ENCODE measurements at places on chromosomes 1 and 21. TPM values are rescaled to one million over a fixed set of nuclear protein-coding genes. Genes with fewer than 3 reads are reported as not detected.

DNA sequence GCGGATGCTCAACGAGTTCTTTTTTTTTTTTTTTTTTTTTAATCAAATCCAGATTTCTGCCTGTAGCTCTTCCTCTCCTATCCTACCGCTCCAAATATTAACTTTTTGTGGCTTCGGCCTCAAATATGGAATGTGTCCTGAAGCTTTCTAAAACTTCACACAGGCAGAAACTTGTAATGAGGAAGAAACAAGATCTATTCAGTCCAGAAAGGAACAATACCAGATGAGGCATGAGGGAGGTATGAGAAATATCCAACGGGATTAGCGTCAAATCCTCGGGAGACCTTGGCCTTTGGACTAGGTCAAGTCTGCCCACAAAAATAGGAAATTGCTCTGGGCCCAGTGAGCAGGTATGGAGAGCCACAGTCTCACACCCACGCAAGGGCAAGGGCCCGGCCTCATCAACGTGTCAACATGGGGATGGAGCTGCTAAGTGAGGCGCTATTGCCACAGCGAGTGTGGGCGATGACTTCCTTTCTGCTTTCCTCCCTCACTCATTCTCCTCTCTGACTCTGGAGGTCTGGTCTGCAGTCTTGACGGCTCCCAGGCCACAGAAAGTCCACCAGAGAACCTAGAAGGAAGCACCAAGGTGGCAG lies 66.6 kb downstream of the BCAR3 start:
- DNase-seq, result no peak

The VANGL1 gene
- 5.9 TPM for polyA plus RNA-seq

The CFHR3 gene
- polyA plus RNA-seq, result 2.5 TPM

The TMPRSS3 gene
- polyA plus RNA-seq, result not detected

The MYCL gene
- 2.5 TPM for polyA plus RNA-seq

GRCh38 chr1:243260221-243260880 lies 4.5 kb downstream of the SDCCAG8 start:
- no peak for DNase-seq

- no peak for DNase-seq
Observed at GRCh38 chr1:225769687-225770086, 7.9 kb upstream of the SRP9 start.

- no peak for DNase-seq
Observed at GRCh38 chr1:245155272-245156040, 671 bp downstream of the KIF26B start.

GRCh38 chr1:92759361-92759760 lies 25.5 kb downstream of the EVI5 start:
- DNase-seq, result no peak

GRCh38 chr1:187045371-187045770 lies 216.6 kb downstream of the PLA2G4A start:
- DNase-seq, result no peak

The MAB21L3 gene
- polyA plus RNA-seq, result not detected

DNA sequence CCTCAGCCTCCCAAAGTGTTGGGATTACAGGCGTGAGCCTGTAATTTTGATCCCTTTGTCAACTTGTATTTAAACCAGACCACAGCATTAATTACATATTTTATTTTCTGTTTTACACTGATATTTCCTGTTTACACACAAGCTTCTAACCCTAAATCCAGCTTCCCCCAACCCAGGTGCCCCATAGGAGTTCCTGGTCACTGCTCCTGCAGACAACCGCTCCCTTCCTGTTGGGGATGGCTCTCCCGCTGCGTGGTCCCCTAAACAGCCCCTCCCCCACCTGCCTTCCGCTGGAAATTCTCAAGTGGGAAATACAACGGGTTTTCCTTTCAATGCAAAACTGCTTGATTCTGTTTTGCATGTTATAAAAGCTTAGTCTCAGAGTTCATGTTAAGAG lies 3.7 kb downstream of the CSTB start:
- no peak for DNase-seq

DNA sequence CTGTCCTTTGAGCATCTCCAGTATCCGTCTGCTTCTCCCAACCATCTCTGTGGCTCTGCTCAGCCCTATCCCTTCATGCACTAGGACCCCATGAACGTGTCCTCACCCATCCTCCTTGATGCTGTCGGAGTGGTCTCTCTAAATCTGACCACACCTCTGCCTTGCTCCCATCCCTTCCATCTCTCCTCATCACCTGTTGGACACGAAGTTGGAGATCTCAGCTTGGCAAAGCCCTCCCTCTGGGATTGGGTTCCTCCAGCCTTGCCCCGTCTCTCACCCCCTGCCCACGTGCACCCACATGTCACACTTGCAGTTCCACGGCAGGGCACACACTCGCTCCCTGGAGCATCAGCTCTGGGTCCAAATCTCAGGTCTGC lies 135.7 kb downstream of the ACTL8 start:
- DNase-seq, result no peak

The FCRL4 gene
- polyA plus RNA-seq, result not detected

DNA sequence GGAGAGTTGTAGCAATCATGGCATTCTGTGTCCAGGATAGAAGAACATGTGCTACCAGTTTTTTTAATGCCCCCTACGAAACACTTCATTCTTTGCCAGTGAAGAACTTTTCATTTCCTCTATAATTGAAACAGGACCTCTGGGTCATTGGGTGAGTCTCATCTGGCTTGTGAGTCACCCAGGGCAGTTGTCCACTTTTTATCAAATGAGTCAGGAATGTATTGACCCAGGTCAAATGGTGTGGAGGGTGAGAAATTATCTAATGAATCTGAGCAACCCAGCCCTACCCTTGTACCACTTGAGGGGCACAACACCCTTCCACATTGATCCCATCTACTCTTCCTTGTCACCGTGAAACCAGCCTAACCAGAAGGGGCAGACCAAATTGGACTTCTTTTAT lies 417.3 kb upstream of the PROX1 start:
- no peak for DNase-seq

The A3GALT2 gene
- polyA plus RNA-seq, result not detected

The PTCH2 gene
- polyA plus RNA-seq, result 10.9 TPM

DNA sequence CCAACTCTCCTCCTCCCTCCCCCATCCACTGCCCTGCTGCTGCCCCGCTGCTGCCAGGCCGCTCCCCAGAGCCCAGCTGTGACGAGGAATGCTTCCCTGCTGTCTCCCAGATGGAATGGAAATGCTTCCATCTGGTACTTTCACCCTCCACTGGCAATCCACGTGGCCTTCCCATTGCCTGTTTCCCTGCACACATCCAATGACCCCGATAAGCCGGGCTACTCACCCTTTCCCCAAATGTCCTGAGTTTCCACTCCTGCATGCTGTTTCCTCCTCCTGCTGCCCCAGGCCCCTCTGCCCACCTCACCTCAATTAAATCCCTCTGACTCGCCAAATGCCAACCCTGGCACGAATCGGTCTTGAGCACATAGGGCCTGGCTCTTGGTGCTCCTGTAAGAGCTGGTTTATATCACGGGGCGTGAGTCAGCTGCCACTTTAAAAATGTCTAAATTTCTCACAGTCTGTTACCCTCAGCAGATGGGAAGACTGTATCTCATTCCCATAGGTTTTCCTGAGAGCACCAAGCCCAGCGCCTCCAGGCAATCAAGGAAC lies 36.4 kb downstream of the MRAP start:
- DNase-seq, result no peak

DNA sequence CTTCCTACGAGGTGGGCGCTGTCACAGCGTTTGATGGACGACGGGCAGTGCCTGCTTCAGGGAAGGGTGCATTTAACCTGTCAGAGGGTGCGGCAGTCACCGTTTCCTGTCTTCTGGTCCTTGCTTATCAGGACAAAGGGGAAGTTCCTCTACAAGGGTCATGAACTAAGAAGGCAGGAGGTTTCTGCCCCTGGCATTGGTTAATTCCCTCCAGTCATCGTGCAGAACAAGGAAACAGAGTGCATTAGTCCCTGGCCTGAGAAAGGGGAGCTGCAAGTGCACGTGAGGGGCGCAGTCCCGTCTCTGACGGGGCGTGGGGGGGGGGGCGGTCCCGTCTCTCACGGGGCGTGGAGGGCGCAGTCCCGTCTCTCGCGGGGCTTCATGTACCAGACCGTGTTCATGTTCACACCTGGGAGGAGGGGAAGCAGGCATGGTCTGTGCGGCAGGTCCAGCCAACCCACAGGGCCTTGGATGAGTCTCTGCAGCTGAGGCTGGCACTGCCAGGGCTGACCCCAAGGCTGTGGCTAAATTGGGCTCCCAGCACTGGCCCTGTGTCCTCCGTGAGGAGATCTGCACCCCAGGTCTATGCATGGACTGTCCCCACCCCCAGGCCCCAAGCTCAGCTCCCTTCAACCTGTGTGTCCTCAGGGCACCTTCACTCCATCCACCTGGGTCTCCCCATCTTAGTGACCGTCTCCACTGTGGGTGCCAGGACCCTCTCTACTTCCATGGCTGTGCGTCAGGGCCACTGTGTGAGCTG lies 89.2 kb upstream of the COL6A1 start:
- DNase-seq, result no peak

DNA sequence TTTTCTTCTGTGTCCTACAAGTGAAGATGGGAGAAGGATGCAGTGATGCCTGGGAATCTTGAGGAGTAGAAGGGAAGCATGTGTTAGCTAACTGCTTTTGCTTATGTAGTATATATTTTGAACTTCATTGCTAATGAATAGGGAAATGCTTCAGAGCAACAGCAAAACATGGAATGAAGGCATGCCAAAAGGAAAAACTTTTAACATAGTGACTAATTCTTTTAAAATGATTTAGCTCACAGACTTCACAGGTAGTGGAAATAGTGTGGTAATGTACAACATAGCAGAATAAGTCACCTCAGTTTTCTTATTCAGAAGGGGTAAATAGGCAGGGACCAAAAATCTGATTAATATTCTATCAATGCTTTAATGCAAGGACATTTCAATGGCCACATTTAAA lies 95.5 kb downstream of the LYPLAL1 start:
- DNase-seq, result no peak

The KCNAB2 gene
- 4.1 TPM for polyA plus RNA-seq

The KCNA3 gene
- 0.15 TPM for polyA plus RNA-seq

The ITLN1 gene
- polyA plus RNA-seq, result not detected

The CTSE gene
- 0.20 TPM for polyA plus RNA-seq

GRCh38 chr1:199690496-199690895 lies 337.0 kb upstream of the NR5A2 start:
- no peak for DNase-seq

DNA sequence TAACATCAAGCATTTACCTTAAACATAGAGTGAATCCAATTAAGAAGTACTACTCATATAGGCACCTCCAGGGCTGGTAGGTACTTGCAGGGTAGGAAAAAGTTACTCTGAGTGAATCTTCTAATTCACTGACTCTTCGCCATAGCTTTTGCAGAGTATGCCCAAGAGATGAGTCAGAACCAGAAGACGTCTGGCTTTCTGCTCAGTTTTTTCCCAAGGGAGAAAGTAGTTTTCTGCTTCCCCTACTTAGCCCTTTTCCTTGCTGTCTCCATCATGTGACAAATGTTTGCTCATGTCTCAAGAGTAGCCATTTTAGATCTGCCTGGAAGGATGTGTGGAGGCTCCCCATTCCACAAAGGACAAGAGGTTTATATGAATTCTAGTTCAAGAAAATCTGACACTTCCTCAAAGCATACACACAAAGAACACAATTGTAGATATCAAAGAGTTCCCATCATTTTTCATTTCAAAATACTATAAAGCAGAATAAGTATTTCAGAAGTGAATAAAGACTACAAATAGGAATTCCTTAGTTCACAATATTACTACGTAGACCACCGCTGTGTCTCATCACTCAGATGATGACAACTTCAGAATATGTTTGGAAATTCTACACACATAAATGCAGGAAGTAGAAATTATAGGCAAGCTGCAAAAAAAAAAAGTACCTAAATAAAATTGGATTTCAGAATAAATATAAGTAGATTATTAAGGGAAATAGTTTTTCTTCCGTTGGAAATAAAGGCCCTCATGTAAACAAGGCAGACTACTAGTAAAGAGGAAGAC lies 98.5 kb downstream of the ASH1L start:
- no peak for DNase-seq

The DSCAM gene
- 1.2 TPM for polyA plus RNA-seq

- no peak for DNase-seq
Observed at GRCh38 chr1:16176653-16177052, 20.8 kb upstream of the EPHA2 start.

The GJC2 gene
- polyA plus RNA-seq, result 0.48 TPM

DNA sequence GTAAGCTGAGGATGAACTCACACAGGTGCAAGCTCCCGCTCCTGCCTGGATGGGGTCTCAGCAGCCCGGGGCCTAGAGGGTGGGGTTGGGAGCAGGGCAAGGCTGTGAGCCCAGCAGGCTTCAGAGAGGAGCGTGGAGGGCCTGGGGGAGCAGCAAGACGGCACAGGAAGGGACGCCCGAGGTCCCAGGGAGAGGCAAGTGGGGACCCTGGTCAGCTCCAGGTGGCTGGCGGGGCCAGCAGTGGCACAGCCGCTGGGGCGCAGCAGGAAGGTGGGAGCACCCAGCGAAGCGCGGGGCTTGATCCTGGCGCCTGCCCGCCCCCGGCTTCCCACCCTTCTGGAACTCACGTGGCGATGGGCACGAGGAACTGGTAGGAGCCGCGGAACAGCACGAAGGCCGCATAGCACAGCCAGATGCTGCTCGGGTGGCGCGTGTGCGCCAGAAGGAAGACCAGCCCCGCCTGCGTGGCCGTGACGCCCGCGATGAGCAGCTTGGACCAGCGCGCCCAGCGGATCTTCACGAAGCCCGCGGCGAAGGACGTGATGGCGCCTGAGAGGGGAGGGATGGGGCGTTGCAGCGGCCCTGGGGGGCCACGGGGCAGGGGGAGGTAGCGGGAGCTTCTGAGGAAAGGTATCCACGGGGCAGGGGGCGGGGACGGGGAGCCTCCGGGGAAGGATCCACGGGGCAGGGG lies 11.7 kb downstream of the SLC19A1 start:
- DNase-seq, result no peak

GRCh38 chr21:36027347-36027746 lies 33.0 kb downstream of the SETD4 start:
- no peak for DNase-seq

DNA sequence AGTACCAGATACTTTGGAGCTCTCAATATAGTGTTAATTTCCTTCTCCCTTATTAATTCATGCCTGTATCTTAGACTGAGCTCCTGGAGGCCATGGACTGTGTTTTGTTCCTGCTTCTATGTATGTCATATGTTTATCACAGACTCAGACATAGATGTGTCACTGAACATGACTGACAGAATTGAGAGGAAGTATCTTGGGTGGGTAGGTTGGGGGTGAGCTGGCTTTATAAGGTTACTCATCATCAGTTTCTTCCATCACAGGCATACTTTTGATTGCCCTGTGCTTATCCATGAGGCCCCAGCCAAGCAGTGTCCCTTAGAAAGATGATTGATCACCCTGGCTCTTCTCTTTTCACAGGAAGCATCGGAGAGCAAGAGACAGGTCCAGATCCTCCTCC lies 5.6 kb upstream of the SH3D21 start:
- DNase-seq, result no peak

Measured in forelimb muscle (tissue), 1 donor.